T-helper 2 cell treated with Interferon-gamma antibody and Interleukin-4, amounts not matched to agents 100 ng/mL and 5 ng/mL, for 36 hours (primary cell): ENCODE measurements at places on chromosomes 1 and 21. TPM values are rescaled to one million over a fixed set of nuclear protein-coding genes. Genes with fewer than 3 reads are reported as not detected.

AMIGO1 gene
- total RNA-seq = 1.6 and 1.9 TPM in 2 replicates

CFHR2 gene
- not detected in 2 replicates for total RNA-seq

ZNF683 gene
- total RNA-seq = 0.52 TPM in 1 of 2 replicates, not detected in the other

KANK4 gene
- not detected in 2 replicates for total RNA-seq

PDZK1IP1 gene
- total RNA-seq = not detected in 2 replicates

OR2L2 gene
- total RNA-seq = 0.05 and 0.11 TPM in 2 replicates

ZSWIM5 gene
- total RNA-seq = 0.07 TPM in 2 replicates

NAV1 gene
- total RNA-seq = 1.8 and 2.3 TPM in 2 replicates

TESK2 gene
- total RNA-seq = 1.7 and 2.0 TPM in 2 replicates

OTUD7B gene
- 9.0 and 11.9 TPM in 2 replicates for total RNA-seq

KISS1 gene
- not detected in 2 replicates for total RNA-seq

KRTAP19-3 gene
- not detected in 2 replicates for total RNA-seq

RGS5 gene
- total RNA-seq = 2.3 and 2.7 TPM in 2 replicates

TMEM200B gene
- total RNA-seq = not detected in 2 replicates

CFHR1 gene
- total RNA-seq = not detected in 2 replicates

CLK2 gene
- 89.5 and 91.9 TPM in 2 replicates for total RNA-seq

LCE3D gene
- not detected in 2 replicates for total RNA-seq

C1QB gene
- total RNA-seq = not detected in 2 replicates

GSTM1 gene
- total RNA-seq = 91.4 and 97.0 TPM in 2 replicates

LCE3E gene
- not detected in 2 replicates for total RNA-seq

PKP1 gene
- total RNA-seq = not detected in 2 replicates

MYBPH gene
- total RNA-seq = not detected in 2 replicates

SEMA6C gene
- 1.6 and 1.8 TPM in 2 replicates for total RNA-seq

RPRD2 gene
- total RNA-seq = 33.2 and 33.6 TPM in 2 replicates

FLG2 gene
- not detected in 2 replicates for total RNA-seq

ZNF697 gene
- total RNA-seq = 2.5 and 2.7 TPM in 2 replicates

TEDDM1 gene
- not detected in 2 replicates for total RNA-seq

TMEM51 gene
- total RNA-seq = not detected in 2 replicates

LCA5L gene
- not detected in 2 replicates for total RNA-seq

SH3BGR gene
- 0.75 and 1.0 TPM in 2 replicates for total RNA-seq

BCAR3 gene
- 7.5 and 8.6 TPM in 2 replicates for total RNA-seq

GAS5 gene
- total RNA-seq = 361 and 397 TPM in 2 replicates

LCE1B gene
- total RNA-seq = not detected in 2 replicates

SGIP1 gene
- not detected in 2 replicates for total RNA-seq

ZBTB37 gene
- total RNA-seq = 9.2 and 10.1 TPM in 2 replicates

IFNLR1 gene
- 2.5 and 2.7 TPM in 2 replicates for total RNA-seq

HLX gene
- 0.91 and 1.1 TPM in 2 replicates for total RNA-seq

TP73 gene
- total RNA-seq = 2.6 and 2.7 TPM in 2 replicates

APOBEC4 gene
- total RNA-seq = not detected in 2 replicates

CYP4A22 gene
- total RNA-seq = not detected in 2 replicates

PLA2G5 gene
- total RNA-seq = not detected in 2 replicates

GJA9 gene
- not detected in 2 replicates for total RNA-seq
